ENCODE measurements at places on chromosomes 3 and 15.

DNA sequence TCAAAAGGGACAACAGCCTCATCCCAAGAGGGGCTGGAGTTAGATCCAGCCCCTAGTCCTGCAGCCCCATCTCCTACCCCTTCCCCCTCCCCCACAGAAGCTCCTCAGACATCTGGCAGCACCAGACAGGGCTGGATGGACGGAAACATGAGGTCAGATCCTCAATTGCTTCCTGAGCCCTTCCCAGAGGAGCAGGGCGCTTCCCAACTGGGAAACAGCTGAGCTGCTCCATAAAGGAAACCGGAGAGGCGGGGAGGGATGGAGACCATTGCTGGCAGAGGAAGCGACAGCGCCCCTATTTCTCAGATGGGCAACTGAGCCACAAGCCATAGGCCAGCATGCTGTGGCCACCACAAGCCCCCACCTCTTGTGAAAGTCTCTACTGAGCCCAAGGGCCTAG is 18.3 kb upstream of the CYP11A1 start:
- no peak for DNase-seq

DNA sequence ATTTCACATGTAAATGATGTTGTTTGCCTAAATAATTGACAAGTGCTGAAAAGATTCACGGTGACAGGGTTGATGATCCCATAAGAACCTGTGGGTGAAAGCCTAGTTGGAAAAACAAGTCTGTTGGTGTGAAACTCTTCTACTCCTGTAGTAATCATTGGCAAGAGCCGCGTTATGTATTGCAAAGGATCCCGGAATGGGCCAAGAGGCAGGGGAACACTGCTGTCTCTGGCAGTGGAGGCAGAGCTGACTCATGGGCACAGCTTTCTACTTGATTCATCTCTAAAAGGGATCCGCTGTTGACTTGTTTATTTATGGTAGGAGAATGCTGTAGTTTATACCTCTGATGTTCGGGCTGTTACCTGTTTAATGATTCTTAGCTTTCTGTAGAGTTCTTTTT is 63.1 kb downstream of the MAP6D1 start:
- DNase-seq: no peak

- DNase-seq: no peak
These were observed 357.4 kb downstream of the TBL1XR1 start for GRCh38 chr3:176839901-176840300.

- no peak for DNase-seq
These were observed 248.3 kb upstream of the CCDC54 start for GRCh38 chr3:107128946-107129345.

GRCh38 chr3:99884484-99884883 is 66.8 kb downstream of the CMSS1 start:
- no peak for DNase-seq

- no peak for DNase-seq
These were observed 49.4 kb downstream of the NFKBIZ start for GRCh38 chr3:101898752-101899169.

DNA sequence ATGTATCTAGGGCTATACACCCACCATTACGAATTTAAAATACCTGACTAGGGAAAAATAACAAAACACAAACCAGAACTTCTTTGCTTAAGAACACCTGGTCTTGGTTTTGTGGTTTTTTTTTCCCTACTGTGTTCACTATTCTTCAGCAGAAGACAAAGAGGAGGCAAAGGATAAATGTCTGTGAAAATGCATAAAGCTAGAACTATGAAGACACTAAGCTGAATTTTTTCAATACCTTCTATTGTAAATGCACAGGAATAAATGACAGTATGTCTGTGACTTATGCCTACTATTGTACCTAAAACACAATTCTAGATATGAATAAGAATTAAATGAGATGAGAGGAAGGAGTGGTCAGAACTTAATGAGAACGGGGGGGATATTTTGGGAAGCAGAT is 86.9 kb downstream of the TBL1XR1 start:
- DNase-seq: no peak

GRCh38 chr3:99864289-99864688 is 46.6 kb downstream of the CMSS1 start:
- no peak for DNase-seq

GRCh38 chr15:38706956-38707355 is 142.3 kb upstream of the RASGRP1 start:
- no peak for DNase-seq

GRCh38 chr15:78859971-78860719 is 12.5 kb upstream of the MORF4L1 start:
- DNase-seq: peak; percentile 78

DNA sequence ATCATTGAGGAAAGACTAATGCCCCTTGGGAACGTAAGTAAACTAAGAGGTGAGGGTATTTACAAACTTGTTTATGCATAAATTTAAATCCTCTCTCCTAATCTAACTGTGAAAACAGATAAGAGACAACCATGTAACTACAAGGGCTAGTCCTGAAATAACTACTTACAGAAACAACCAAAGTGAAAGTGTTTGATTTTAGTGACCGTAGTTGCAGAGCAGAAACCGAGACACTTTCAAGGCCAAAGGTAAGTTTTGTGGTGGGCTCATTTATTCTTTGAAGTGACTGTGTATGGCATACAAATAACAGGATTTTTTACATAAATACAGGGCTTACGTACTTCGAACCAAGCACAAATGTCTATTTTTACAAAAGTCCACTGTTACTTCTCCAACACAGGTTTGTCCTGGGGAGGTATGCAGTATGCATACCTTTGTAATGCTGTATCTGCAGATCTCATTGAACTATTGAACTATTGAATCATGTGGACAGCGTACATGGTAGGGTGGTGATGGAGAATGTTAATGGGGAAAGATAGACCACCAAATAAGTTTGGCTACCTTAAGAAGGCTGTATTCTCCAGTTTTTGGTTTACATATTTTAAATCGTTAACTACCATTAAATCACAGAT is 99.6 kb upstream of the RBMS3 start:
- no peak for DNase-seq

GRCh38 chr3:84108442-84108971 is 850.3 kb upstream of the CADM2 start:
- no peak for DNase-seq

- no peak for DNase-seq
These were observed 45.4 kb upstream of the TMC3 start for GRCh38 chr15:81419332-81419943.

DNA sequence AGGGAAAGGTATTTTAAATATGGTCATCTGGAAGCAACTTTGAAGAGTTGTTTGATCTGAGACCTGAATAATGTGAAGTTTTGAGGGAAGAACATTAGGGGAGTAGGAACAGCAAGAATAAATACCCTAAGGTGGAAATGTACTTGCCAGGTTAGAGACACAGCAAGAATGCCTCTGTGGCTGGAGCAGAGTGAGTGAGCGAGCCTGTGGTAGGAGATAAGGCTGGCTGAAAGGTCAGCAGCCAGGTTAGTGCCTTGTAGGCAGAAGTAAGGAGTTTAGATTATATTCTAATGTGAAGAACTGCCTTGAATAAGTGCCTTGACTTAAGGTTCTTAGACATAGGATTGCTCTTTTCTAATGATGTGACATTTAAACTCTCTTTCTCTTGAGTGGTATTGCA is 18.3 kb downstream of the LRRC49 start:
- no peak for DNase-seq

DNA sequence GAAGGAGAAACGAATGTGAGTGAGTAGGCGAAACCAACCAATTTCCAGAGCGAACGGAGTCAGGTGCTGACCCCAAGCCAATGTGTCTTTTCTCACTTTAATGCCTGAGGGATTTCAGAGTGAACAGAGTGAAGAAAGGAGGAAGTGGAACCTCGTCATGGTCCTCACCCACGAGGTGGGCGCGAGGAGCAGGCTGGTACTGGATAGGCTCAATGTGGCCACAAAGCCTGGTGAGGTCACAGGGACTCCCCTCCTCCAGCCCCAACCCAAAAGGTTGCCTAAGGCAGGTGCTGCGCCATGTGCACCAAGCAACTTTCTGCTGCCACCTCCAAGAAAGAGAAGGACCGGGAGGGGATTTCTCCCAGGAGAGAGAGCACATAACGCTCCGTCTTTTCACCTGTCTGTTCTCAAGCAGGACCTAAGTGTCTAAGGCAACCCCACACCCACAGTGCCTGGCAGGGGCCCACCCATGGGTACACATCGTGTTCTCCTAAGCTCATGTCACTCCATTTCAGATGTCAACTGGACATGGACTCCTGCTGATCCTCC is 3.8 kb downstream of the NRROS start:
- no peak for DNase-seq

- DNase-seq: no peak
These were observed 63.3 kb upstream of the TP63 start for GRCh38 chr3:189567766-189568420.

DNA sequence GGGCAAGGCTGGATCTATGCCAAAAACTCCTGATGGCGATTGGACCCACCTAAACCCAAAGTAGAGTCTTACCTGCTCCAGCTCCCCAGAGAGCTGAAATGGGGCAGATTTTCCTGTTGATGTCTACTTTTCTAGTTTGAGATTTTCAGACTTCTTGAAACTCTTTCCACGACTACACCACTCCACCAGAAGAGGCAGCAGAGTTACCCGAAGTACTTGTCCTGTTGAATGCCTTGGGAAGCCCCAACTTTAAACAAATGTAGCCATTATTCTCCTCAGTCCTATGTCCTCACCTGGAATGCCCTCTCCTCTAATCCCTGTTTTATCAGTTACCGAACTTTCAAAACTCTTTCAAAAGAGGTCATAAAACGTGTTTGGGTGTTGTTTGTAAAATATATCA is 843.8 kb downstream of the VGLL3 start:
- no peak for DNase-seq

GRCh38 chr3:193905541-193906396 is 230.2 kb upstream of the HES1 start:
- DNase-seq: no peak

GRCh38 chr15:47304656-47305055 is 412.6 kb upstream of the SEMA6D start:
- no peak for DNase-seq

DNA sequence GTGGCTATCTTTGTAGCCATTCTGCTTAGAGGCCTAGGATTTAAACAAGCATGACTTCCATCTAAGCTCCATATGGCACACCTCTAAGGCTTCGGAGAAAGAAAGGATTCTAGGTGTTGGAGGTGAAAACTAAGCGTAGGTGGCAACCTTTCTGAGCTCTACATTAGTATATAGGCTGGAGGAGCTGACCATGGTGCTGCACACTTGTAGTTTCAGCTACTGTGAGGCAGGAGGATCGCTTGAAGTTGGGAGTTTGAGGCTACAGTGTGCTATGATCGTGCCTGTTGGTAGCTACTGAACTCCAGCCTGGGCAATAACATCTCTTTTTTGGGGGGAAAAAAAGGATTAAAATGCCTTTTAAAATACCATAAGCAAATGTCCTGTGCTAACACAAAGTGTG is 7.4 kb downstream of the EAF1 start:
- no peak for DNase-seq

GRCh38 chr15:66063147-66063546 is 190.4 kb downstream of the MEGF11 start:
- DNase-seq: no peak
